ENCODE measurements at places on chromosomes 12 and 14. TPM values are rescaled to one million over a fixed set of nuclear protein-coding genes. Genes with fewer than 3 reads are reported as not detected.

Gene CELA1
- 0.37 TPM for polyA plus RNA-seq

GRCh38 chr12:76375470-76375869 lies 27.3 kb upstream of the BBS10 start:
- no peak for DNase-seq

DNA sequence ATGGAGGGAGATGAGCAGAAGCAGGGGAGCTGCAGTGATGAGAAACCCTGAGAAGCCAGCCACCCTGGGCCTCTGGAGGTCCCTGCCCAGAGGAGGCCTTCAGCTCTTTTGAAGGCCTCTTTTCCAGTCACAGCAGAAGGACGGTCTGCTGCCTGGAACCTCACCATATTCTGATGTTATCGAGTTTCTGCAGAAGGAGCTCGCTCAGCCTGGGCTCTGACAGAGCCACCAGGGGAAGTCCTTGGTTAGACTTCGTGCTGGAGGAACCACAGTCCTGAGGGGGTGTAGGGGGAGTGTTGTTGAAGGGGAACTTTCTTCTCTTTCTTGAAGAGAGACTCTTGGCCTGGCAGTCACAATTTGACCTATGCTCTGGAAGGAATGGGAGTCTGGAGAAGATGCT lies 25.1 kb upstream of the BATF start:
- DNase-seq, result no peak

DNA sequence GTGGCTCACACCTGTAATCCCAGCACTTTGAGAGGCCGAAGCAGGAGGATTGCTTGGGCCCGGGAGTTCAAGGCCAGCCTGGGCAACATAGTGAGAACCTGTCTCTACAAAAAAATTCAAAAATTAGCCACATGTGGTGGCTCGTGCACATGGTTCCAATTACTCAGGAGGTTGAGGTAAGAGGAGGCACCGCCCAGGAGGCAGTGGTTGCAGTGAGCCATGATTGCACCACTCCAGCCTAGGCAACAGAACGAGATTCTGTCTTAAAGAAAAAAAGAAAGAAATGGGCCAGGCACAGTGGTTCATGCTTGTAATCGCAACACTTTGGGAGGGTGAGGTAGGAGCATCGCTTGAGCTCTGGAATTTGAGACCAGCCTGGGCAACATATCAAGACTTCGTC lies 33.5 kb downstream of the MAP1LC3B2 start:
- DNase-seq, result no peak

GRCh38 chr12:103441437-103442181 lies 54.2 kb downstream of the C12orf42 start:
- peak; percentile 11 for DNase-seq

GRCh38 chr14:65840118-65840751 lies 427.7 kb downstream of the FUT8 start:
- DNase-seq, result no peak
